ENCODE measurements at places on chromosomes 7 and 10.

DNA sequence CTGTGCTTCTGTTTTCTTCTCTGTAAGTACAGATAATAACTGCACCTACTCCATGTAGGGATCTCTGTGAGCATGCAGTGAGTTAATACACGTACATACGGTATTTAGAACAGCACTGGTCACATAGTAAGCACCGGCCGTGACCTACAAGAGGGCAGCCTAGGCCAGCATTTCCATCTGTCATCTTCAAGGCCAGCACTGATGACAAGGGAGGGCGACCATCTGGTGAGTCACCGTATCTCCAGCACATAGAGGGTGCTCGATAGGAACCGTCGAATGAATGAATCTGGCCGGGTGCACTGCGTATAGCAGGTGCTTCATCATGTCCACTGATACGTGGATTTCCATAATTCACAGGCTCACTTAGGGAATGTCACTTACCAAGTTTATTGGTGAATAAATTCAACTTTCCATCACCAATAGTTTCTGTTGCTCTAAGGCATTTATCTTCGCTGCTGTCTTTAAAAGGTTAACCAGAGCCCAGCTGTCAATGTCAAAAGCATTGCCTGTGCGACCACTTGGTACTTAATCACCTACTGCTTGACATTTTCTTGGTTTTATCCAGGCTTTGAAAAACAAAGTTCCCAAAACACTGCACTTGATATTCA lies 8.3 kb downstream of the NOD1 start:
- no peak for DNase-seq

DNA sequence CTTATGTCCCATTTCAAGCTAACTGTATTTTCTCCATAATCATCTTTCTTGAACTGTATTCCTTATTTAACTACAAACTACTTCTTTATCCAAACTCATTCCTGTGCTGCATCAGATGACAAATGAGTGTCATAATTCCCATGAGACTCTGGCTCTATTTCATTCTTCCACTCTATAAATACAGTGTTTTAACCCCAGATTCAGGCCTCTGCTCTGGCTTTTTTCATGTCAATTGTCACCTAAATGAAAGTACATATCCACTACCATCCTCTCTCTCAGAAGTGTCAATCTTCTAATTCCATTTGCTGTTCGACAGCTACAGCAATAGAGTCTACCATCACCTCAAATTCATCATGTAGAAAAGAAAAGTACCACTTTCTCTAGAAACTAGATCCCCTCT lies 172.7 kb downstream of the CACNA2D1 start:
- DNase-seq: no peak

DNA sequence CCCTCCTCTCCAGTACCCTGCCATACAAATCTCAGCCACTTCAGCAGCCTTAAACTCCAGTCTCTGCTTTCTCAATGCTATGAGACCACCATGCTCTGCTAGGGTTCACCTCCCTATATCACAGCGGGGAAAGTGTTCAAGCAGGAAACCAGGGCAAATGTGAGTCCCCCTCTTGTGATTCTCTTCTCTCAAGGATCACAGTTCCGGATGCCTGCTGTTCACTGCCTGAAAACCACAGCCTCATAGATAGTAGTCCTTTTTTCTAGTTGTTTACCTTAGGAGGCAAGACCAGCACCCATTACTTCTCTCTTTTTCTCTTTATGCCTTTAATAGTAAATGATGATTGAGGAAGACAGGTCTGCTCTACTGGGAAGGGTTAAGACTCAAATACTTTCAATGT lies 100.8 kb downstream of the SGMS1 start:
- DNase-seq: no peak

DNA sequence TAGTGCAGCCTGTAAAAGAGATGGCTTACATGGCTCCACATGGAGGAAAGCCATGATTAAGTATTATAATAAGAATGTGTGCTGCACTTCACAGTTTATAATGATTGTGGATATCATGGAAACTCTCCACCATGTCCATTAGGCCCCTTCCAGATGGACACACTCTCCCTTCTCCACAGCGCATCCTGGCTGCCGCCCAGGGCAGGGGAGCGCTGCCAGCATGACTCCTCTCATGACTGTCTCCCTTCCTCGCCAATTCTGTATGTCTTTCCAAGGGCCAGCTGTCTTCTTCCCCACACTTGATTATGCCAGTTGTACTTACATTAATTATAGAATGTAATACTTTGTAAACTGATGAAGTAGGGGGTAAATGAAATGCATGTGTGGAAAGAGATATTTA lies 259.3 kb upstream of the TMEM72 start:
- DNase-seq: peak; percentile 78

GRCh38 chr7:150945171-150945852 lies 32.8 kb downstream of the KCNH2 start:
- DNase-seq: no peak

GRCh38 chr10:25694971-25695370 lies 239.1 kb upstream of the MYO3A start:
- no peak for DNase-seq

- DNase-seq: no peak
These were observed 25.1 kb upstream of the FAM20C start for GRCh38 chr7:167090-167855.

All from GM03348 (cell line).